Stimulated activated CD4-positive, alpha-beta T cell treated with anti-CD3 and anti-CD28 coated beads, Interleukin-4, amount 100 ng/mL, for 24 hours (primary cell): ENCODE measurements at places on chromosomes 1 and 21.

DNA sequence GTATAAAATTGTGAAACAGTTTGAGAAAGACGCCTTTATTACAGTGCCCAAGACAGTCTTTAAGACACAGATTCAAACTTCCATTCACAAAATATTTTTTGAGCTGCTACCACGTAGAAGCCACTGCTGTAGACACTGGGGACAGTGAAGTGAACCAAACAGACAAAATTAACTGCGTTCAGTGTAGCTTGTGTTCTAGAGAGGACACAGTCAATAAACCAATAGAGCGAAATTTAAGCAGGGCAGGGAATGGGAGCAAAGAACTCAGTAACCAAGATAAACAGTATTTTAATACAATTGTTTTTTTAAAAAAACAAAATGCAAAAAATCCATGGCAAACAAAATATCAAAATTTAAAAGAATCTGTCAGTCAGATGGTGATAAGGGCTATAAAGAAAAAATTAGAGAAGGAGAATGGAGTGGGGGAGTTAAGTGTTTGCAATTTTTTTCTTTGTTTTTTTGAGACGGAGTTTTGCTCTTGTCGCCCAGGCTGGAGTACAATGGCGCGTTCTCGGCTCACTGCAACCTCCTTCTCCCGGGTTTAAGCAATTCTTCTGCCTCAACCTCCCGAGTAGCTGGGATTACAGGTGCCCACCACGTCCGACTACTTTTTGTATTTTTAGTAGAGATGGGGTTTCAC lies 719 bp upstream of the PARS2 start:
- no peak for DNase-seq

DNA sequence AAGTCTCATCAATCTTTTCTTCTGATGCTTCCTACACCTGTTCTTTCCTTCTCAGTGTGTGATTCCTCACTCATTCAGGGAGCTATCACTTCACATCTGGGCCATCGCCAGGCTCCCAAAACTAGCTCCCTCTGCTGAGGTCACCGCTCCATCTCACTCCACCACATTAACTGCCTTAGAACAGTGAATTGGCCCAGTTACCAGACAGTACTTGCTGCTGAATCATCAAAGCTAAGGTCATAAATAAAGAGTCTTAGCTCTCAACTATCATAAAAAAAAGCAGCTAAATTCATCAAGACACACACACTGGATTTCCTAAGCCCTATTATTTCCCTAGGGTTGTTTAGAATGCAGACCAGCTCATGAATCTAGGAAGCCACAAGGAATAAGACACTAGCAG lies 18.8 kb upstream of the SRM start:
- DNase-seq = no peak

- DNase-seq = no peak
Measured at GRCh38 chr1:208977638-208978256, 605.8 kb upstream of the CAMK1G start.

DNA sequence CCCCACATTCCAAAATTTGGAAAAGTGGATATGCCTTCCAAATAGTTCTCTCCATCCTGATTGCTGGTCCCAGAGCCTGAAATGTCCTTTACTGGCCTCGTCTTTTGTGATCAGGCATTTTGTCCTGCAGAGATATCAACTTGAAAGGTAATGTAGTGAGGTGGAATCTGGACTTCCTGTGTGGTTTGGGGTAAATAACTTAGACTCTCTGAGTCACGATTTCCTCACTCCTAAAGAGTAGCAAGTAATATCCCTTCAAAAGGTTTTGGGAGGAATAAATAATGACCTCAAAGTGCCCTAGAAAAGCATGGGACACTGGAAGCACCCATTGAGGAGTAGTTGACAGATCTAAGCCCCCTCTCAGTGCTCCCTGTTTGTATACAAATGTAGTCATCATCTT lies 426.6 kb downstream of the OMA1 start:
- DNase-seq = no peak

DNA sequence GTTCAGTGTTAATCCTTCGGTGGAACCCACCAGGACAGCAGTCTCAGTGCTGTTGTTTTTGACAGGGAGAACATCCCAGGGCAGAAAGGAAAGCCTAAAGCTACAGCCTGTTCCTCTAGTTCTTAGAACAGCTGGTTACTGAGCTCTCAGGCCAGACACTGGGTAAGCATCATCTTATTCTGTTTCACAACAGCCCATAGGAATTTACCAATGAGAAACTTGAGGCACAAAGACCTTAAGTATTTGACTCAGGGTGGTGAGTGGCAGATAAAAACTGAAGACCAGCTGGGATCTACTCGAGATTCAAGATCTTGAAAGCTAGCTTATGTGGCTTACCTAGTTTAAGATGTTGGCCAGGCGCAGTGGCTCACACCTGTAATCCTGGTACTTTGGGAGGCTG lies 9.4 kb upstream of the NEK2 start:
- no peak for DNase-seq

- DNase-seq = no peak
Measured at GRCh38 chr1:154962156-154962749, 671 bp upstream of the PYGO2 start.

DNA sequence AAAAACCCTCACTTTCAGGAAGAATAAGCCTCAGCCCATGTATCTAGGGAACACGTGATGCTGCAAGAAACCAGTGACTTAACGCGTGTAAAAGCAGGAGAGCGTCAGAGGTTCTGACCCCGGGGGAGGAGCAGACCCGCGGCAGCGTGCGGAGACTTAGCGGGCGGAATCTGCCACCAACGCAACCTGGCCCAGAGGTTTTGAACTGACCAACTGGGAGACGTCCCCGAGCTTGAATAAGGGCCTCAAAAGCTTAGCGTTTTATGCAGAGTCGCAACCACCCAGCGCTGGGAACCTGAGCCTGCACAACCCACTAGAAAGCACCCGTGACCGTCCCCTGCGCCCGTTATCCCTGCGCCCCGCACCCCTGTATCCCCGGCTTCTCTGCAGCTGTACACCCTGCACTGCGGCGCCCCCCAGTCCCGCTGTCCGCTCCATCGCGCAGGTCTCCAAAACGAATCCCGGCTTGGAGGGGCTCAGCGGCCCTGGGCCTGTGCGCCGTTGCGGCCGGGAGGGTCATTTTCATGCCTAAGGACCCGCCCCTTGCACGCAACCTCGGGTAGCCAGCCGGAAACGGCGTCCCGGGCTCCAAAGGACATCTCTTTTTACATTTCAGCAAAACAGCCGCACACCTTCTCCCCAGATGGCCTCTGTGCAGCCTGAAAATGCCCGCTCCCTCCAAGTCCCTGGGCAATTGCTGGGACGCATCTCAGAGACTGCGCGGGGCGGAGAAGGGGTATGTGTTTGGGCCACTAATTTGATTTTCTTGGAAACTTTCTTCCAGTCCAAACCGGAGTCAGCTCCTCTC lies 29.4 kb upstream of the TRIM17 start:
- DNase-seq = peak; percentile 37

DNA sequence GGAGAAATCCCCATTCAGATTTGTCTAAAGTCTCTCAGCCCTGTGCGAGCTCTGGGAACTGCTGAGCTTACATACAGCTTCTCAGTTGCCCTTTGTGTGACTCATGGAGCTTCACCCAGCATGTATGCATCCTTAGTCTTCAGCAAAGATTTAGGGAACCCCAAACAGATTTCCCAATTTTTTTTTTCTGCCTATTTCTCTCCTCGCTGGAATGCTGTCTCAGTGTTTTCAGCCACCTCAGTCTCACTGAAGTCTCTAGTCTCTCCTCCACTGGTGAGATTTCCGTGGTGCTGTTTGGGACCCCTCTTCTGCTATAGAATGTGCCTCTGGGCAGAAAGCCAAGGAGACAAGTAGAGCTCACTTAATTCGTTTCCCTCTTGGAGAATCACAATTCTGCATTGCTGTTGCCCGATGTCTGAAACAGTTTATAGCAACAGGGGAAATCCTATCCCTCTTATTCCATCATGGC lies 28.1 kb upstream of the TXLNA start:
- no peak for DNase-seq

DNA sequence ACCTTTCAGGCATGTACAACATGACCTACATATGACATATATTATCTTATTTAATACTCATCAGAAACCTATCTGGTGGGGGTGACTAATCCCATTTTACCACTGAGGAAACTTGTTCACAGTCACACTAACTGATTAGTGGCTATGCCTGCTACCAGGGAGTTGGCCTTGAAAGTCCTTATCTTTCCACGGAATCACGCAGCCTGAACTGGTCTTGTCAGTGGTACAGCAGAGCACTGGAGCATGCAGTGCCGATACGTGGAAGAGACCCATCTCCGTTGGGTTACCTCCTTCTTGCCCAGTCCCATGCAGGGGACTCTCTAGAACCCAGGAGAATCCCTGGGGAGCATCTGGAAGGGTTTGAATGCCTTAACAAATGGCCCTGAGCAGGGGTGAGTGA lies 8.2 kb downstream of the HSD3B1 start:
- no peak for DNase-seq

DNA sequence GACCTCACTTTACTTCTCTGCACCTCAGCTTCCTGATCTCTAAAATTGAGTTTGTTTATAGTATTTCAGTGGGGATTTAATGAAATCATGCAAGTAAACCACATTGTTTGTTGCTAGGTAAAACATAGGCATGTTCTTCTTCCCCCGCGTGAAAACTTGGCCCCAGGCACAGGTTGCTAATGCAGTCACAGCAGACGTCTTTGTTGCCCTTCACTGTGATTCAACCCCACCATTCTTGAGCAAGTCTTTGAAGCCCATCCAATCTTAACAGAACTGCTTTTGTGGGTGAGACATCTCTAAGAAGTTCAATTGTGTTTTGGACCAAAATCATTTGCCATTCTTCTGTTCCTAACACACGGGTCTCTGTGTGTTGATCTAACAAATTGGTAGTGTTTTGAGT lies 185.5 kb downstream of the ZNF281 start:
- DNase-seq = no peak

DNA sequence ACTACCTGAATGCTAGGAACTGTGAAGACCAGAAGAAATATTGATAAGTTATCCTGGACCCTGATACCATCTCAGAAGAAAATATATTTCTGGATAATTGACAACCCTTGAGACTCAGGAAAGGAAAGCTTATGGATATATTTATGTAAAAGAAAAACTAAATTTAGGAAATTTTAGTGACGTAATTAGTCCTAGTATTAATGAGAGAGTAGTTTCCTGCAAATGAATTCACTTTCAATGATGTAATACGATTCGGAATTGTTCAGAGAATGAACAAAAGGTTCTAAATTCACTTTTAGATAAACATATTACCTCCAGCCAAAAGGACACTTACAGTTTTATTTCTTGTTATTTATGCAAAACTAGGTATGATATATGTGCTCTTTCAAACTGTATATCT lies 1120.1 kb upstream of the NCAM2 start:
- DNase-seq = no peak

DNA sequence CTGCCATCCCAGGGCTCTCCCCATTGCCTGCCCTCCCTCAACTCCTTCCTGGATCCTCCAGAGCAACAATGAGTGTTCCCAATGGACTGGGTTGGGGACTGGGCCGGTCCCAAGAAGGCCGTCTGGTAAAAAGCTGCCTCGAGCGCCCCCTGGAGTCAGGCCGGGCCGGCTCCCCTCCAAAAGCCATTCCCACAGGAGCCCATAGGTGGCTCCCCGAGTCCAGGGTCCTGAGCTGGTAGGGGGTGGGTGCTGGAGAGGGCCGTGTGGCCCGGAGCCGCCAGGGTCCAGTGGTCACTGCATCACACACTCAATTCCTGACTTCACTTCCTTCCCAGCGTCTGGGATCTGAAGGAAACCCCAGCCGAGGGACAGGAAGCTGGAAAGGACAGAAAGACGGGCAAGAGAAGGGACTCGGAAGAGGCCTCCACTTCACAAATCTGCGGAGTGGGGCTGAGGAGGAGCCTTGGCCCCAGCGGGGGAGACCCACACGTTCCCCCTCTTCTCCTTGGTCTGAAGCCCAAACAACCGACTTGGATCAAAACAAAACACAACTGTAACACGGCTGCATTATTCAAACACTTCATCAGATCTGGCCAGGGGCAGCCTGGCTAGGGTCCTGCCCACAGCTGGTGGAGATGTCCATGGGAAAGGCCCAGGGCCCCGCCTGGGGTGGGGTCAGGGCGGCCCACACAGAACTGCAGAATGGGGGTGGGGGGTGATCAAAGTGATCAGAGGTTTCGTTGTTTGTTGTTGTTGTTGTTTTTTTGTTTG lies 10.9 kb upstream of the ALDH4A1 start:
- DNase-seq = peak; percentile 81

DNA sequence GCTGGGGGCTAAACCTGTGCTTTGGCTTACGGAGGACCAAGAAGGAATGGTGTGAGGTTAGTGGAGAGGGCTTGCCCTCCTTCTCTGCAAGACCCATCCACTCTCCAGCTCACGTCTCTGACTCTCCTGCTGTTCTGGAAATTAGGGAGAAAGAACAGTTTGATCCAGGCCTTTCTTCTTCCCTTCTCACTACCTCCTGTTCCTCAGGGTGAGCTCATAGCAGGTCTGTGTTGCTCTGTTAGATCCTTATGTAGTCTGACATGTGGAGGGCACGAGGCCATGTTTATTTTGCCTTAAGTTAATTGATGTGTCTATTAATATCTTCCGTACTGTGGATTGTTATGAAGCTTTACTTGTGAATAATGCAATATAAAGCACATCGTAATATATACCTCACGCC lies 315.0 kb downstream of the GRIK1 start:
- DNase-seq = no peak

- no peak for DNase-seq
Measured at GRCh38 chr1:162319493-162320175, 57.0 kb downstream of the SPATA46 start.

GRCh38 chr1:175449306-175449705 lies 256.7 kb upstream of the KIAA0040 start:
- DNase-seq = no peak

GRCh38 chr21:31363720-31364119 lies 19.7 kb upstream of the TIAM1 start:
- DNase-seq = no peak

- no peak for DNase-seq
Measured at GRCh38 chr1:34975771-34976170, 9.4 kb downstream of the TMEM35B start.

- DNase-seq = no peak
Measured at GRCh38 chr1:246108278-246108925, 398.7 kb downstream of the SMYD3 start.

DNA sequence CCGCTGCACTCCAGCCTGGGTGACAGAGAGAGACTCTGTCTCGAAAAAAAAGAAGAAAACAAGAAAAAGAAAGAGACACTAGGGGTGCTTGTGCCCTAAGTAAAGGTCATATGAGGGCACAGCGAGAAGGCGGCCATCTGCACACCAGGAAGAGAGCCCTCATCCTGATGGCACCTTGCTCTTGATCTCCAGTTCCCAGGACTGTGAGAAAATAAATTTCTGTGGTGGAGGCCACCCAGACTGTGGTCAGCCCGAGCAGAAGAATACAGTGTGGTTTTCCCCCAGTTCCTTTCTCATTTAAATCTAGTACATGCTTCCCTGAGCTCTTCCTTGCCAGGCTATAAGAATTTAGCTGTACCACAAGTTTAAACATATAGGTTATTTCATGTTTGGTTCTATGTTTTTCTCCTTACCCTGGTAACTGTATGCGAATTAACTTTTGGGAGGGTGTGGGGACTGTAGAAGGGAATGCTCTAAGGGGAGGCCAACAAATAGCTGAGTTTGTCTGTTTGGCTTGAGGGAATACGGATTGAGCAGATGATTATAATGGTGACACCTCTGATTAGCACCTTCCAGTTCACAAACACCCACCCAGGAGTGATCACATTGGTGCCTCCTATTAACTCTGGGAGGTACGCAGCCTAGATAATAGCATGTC lies 119.6 kb upstream of the ERRFI1 start:
- DNase-seq = no peak

GRCh38 chr1:226659641-226660040 lies 79.4 kb downstream of the ITPKB start:
- DNase-seq = no peak

- DNase-seq = no peak
Measured at GRCh38 chr1:163083690-163084089, 14.5 kb downstream of the RGS4 start.

- DNase-seq = no peak
Measured at GRCh38 chr1:61757950-61758349, 15.7 kb downstream of the PATJ start.
